Memory B cell (primary cell): ENCODE measurements at places on chromosomes 2 and 18.

DNA sequence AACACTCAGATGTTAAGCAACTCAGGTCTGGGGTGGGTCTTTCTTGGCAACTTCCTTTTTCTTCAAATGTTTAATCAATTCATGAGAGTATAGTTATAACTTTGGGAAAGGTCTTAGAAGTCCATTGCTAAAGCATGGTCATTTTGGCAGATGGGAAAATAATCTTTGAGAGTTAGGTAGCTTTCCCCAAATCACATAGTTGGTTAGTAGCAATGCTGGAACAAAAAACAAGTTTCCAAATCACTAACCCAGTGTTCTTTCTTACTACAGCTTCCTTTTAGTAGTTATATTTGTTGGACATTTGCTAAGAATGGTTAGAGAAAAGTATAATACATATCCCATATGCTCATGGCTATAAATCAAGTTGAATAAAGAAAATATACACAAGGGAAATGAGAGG is 185.2 kb upstream of the SLC14A2 start:
- no peak for DNase-seq

GRCh38 chr18:9526458-9526857 is 51.1 kb downstream of the RALBP1 start:
- DNase-seq = no peak

DNA sequence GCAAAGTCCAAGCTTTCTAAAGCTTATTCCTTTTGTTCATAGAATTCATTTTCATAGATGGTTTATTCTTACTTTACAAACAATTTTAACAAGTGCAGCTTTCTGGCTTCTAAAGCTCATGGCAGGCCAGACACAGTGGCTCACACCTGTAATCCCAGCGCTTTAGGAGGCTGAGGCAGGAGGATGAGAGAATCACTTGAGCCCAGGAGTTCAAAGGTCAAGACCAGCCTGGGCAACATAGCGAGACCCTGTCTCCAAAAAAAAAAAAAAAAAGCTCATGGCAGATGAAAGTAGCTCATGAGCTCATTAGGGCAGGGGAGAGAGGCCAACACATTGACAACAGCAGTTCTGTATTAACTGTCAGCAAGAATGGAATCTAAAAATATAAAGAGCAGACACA is 28.1 kb upstream of the NPC1 start:
- no peak for DNase-seq

DNA sequence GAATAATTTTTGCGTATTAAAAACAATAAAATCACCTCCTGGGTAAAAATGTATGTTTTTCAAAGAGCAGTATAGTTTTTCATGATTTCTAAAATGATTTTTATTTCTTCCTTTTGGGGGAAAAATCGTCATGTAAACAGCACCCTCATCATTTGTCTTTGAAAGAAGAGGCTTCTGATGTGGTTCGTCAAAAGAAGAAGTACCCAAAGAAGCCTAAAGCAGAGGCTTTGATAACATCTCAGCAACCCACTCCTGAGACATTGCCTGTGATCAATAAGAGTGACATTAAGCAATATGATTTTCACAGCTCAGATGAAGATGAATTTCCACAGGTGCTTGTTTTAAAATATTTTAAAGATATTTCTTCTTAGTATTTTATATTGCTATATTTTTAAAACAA is 110.2 kb upstream of the KIF5C start:
- DNase-seq = no peak

GRCh38 chr2:12416600-12416999 is 300.1 kb upstream of the TRIB2 start:
- peak; percentile 30 for DNase-seq

- DNase-seq = no peak
Measured at GRCh38 chr2:224022486-224022885, 16.6 kb downstream of the SERPINE2 start.

GRCh38 chr2:18527326-18527725 is 33.1 kb downstream of the RDH14 start:
- no peak for DNase-seq

GRCh38 chr18:56089612-56090258 is 501.7 kb upstream of the TCF4 start:
- no peak for DNase-seq

DNA sequence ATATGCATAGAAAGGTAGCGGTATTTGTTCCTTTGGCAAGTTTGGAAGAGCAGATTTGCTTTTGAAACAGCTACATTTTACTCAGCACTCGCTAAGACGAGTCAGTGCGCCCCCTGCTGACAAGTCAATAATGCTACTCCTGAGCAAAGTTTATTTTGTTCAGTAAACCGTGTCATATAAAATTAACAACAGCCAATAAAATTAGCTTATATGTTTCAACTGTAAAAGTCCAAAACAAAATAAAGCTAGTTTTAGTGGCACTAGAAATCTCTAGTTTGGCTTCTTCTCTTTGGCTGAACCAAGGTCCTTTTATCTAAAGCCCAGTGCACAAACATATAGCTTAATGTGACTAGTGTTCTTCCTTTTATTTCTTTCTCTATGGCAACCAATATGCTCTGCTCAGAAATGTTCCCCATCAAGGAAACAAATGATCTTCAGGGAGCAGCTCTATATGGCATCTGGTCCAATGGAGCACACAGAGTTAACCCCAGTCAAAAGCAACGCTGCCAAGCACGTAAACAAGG is 4.2 kb upstream of the POU3F3 start:
- DNase-seq = no peak

DNA sequence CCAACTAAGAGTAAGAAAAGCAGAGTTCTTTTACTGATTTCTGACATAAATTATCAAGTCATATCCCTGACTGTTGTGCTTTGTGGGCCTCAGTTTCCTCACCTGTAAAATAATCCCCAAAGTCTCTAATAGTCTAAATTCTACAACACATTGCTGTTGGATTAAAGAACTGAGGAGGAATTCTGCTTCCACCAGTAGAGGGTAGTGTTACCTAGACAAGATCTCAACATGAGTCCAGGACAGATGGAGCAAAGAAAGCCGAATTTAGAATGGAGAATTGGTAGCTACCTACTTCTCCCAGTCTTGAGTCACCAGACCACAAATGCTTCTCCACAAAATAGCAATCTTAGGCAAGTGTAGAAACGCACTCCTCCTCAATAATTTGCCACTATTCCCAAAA is 462.5 kb upstream of the FSHR start:
- DNase-seq = no peak

DNA sequence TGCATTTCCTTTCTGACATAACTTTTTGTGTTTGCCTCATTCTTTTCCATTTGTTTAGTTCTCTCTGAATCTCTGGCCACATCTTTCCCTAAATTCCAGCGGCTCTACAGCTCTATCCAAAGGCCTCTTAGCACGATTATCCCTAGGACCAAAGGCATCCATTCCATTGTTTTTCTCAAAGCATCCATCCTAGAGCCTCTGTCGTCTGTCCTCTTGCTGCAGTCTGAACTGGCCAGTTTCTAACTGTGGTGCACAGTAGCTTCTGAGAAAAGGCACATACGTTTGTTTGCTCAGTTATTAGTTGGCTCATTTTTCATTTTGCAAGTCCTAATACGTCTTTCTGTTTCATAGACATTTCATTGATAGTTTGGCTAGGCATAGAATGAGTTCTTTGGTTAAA is 45.7 kb upstream of the TCF7L1 start:
- DNase-seq = no peak

DNA sequence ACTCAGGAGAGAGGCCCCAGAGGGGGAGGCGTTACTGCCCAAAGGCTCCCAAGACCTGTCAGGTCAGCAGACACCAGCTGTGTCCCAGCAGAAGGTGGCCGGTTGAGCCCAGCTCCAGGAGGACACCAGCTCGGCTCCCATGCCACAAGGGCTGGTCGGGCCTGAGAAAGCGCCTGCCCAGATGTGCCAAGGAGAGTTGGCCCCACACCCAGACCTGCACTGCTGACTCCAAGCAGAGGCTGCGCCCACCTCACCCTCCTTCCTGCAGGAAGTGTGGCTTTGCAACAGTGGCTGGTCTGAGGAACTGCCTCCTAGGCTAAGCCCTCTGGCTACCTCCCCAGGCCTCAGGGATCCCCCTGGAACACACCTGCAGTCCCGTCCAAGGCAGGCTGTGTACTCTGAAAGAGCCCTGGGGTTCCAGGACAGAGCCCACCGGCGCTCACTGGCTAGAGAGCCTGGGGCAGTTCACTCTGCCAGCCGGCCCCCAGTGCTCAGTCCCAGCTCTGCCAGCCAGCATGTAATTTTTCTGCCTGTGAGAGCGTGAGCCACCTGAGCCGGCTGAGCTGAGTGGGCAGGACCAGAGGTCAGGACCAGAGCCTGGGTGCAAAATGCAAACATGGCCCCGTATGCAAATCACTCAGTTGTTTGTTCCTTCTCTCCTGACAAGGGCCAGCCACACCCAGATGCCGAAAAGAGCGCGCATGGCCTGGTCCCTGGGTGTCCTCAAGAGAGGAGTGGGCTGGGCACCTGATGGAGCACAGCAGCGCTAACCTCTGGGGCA is 36.9 kb upstream of the PTMA start:
- peak; percentile 73 for DNase-seq

DNA sequence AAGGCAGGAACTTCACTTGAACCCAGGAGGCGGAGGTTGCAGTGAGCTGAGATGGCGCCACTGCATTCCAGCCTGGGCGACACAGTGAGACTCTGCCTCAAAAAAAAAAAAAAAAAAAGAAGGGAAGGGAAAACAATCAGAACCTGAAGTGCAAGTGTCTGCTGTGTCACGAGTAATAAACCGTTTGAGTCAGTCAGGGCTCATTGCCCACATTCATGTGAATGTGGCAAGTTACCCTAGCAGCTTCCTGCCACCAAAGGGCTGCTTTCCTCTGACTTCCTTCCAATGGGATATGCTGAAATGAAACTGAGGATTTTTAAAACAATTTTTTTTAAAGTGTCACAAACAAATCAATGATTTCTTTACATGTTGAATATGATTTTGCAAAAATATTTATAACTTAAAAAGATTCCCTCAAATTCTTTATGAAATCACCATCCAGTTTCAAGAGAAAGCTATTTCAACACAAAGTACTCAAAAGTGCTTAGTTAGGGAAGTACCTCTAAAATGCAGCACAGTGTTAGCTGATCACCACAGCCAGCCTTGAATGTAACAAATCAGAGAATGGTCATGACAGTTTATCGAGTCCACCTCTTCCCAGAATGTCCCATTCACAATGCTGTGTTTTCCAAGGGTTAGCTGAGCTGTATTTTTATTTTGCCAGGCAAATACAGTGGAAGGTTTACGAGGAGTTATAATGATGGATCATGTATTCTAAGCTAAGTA is 36.4 kb downstream of the WDSUB1 start:
- no peak for DNase-seq

DNA sequence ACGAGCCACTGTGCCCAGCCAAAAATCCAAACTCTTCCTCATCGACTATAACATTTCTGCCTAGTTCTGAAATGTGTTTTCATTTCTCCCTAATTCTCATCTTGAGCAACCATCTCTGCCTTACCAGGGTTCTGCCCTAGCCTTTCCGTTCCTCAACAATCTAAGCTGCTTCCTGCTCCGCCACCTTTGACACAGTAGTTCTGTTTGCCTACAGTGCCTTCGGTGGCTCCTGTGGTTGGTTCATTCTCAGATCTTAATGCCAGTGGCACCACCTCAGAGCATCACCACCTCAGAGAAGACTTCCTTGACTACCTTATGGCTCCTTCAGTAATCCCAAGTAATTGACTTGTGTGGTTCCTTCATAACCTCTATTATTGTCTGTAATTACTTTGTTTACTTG is 3.8 kb downstream of the SOCS6 start:
- no peak for DNase-seq

GRCh38 chr2:174035981-174036742 is 71.0 kb upstream of the SP3 start:
- DNase-seq = no peak

DNA sequence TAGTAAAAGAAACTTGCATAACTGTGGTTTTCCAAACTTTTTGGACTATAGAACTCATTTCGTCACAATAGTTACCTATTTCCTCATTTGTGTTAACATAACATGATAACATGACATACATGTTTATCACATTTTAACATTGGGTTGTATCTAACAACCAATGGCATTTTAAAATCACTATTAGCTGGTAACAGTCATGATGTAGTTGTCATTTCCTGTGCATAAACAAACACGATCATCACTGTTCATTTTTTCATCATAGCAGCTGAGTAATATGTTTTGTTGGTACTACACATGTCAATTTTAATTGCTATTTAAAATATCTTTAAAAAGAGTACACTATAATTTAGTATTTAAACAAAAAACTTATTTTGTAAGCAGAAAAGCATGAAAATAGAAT is 402.4 kb downstream of the SATB2 start:
- no peak for DNase-seq

DNA sequence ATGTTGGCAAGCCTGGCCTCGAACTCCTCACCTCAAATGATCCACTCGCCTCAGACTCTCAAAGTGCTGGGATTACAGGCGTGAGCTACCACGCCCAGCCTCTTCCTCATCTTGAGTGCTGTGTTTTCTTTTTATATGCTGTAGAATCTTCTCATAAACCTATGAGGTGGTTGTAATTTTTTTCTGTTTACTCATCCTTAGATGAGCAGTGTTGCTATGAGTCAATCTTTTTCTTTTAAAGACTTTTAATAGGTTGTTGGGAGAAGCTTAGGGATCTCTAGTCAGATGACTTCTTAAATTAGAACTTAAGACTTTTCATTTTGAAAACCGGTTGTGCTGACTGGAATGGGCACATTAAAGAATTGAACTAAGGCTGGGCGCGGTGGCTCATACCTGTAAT is 8.7 kb upstream of the AAK1 start:
- no peak for DNase-seq

GRCh38 chr2:203177361-203177760 is 61.5 kb upstream of the CYP20A1 start:
- no peak for DNase-seq

DNA sequence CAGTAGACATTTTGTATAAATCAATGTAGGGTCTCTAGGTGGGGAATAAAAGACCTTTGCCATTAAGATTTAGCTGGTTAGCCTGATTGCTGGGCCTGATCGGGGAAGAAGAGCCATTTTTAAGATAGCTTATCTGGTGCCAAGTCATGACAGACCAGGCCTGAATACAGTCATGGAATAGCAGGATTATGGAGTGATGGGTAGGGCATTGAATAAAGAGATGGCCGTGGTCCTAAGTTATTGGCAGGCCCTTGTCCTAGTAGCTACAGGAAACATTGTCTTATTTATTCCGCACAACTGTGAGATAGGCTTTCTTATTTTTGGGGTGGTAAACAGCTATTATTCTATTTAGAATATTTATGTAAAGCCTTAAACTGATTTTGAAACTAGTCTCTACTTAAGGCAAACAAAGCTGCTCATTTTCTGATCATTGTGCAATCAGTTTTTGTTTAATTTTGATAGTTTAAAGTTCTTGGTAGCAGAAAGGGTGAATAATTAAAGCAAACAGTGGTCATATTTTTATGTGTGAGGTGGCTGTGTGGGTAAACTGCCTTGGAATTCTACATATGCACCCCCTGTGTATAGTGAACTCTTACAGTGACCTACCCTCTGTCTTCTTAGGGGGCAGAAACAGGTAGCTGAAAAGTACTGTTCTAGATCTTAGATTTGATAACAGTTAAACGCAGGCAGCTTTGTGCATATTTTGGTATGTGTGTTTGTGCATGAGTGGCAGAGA is 22.6 kb downstream of the ZNF236 start:
- DNase-seq = no peak
